ENCODE measurements at places on chromosomes 16 and 17. TPM values are rescaled to one million over a fixed set of nuclear protein-coding genes. Genes with fewer than 3 reads are reported as not detected.

The CCL11 gene
- not detected for total RNA-seq

The LLGL2 gene
- 22.2 TPM for total RNA-seq

The OTOA gene
- 0.07 TPM for total RNA-seq

The ENPP7 gene
- 0.10 TPM for total RNA-seq

The KRTAP9-4 gene
- not detected for total RNA-seq

The TP53TG3D gene
- not detected for total RNA-seq
